ENCODE measurements at places on chromosomes 7 and 10.

DNA sequence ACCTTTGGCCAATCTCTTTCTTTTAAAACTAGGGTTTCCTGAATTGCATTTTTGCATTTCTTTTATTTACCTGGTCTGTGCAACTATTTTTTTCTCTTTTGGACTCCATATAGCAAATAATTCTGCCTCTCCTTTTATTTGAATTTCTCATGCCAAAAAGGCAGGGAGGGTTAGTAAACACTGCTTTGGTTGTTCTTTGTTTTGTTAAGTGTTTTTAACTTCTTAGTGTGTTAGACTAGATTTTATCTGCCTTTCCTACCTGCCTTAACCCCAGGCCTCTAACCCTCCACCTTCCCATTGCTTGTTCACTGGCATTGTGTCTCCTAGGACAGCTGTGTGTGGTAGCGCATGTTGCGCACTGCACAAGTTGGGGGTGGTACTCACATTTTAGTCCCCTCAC, 18.1 kb downstream of the ZMIZ1 start:
- DNase-seq, result no peak

- DNase-seq, result no peak
These were observed 918.6 kb downstream of the KCNMA1 start for GRCh38 chr10:76719006-76719405.

DNA sequence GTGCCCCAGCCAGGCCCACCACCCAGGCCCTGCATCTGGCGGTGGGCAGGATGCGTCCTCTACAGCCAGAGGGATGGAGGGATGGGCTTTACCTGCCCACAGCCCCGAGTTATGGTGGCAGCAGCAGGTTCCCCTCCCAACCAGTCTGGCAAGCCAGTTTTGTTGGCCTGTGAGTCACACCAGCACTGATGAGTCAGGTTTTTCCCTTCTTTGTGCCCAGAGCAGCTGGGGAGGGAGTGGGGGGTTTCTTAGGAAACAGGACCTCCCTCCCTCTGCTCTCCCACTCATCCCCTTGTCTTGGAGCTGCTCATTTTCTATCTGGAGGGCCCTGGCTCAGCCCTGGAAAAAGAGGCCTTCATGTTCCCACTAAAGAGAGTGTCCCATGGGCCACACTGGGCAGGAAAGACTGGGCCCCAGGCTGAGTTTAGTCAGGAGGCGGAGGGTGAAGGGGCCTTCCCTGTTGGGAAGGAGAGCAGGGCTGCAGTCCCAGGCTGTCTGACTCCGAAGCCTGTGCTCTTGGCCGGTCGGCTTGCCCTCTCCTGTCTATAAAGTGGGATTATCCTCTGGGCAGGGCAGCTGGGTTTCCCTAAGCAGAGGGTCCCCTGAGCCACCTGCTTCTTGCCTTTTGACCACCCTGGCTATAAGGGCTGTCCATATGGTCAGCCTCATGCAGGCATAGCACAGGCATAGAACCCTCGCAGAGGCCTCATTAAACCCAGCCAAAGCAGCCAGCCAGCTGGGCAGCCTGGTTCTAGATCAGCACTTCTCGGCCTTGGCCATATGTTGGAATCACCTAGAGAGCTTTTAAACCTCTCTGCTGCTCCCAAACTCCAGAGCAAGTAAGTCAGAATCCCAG, 30.2 kb upstream of the ANKRD2 start:
- peak; percentile 89 for DNase-seq

- peak; percentile 75 for DNase-seq
These were observed 516.7 kb upstream of the CELF2 start for GRCh38 chr10:10500937-10501336.

DNA sequence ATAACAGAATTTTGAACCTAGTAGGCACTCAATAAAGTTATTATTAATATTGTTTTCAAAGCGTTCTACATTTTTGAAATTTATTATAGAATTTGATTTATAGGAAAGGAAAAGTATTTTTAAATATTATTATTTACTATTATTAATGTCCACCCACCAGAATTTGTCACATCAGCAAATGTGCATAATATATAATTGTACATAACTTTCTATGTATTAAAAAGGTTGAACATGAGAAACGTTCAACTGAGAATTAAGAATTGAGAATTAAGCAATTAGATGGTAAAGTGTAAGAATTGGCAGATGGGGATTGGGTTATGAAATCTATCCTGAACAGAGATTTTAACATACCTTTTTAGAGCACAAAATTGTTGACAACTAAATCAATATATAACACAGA, 129.8 kb downstream of the PTN start:
- no peak for DNase-seq

DNA sequence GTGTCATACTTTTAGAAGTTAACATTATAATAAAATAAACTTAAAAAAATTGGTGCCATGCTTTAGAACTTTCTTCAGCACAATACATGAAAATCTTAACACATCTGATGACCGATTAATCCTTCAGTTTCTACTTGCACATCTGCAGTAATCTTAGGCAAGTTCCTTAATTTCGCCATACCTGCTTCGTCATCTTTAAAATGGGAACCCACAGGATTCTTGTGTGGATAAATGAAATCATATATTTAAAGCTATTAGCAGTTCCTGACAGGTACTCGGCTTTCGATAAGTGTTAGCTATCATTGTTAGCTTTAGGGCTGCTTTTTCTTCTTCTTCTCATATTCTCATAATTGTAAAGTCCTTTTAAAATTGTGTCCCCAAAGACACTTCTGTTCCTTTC, 907 bp upstream of the VPS50 start:
- no peak for DNase-seq

GRCh38 chr10:70295926-70296325, 12.1 kb upstream of the NPFFR1 start:
- no peak for DNase-seq

DNA sequence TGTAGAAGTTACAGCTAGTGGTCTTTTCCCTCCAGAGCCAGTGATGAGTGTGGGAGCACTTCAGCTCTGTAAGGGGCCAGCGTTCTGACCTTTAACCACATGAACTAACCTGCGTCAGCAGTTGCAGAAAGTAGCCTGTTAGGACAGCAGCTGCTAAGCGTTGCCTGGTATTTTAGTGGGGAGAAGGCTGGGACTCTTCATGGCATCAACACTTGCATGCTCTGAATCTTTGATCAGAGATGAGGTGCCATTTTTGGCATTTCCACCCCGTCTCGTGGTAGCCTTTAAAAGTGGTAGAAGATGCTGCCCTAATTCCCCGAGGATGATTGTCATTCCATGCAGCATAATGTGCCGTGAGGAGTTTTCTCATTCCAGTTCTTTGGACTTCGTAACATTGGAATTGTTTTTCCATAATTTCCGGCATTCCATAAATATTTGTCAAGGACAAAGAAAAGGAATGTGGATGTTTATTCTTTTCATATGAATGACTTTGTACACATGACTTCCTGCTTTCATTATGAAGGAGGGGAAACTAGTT, 92.2 kb downstream of the AVL9 start:
- DNase-seq, result peak; percentile 99

DNA sequence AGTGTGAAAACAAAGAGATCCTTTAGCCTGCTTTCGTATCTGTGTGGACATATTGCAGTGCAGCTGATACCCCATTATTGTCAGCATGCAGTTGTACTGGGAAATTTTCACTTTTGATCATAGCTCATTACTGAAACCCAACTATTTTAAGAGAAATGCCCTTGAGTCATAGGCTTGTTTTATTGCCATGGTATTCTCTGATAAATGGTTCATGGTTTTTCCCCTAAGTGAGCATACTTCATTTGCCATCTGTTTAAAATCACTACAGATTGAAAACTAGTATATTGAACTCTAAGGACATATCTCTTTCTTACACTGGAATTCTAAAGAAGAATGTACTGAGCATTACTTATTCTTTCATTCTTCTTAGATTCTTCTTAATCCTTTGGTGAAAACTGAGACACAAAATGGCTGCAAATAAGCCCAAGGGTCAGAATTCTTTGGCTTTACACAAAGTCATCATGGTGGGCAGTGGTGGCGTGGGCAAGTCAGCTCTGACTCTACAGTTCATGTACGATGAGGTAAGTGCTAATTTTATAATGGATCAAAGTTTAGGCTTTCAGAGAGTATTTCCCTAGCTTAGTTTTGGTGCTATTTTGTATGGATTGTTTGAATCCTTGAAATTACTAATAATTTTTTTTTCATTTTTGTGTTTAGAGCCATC, 63.0 kb downstream of the RALA start:
- no peak for DNase-seq

DNA sequence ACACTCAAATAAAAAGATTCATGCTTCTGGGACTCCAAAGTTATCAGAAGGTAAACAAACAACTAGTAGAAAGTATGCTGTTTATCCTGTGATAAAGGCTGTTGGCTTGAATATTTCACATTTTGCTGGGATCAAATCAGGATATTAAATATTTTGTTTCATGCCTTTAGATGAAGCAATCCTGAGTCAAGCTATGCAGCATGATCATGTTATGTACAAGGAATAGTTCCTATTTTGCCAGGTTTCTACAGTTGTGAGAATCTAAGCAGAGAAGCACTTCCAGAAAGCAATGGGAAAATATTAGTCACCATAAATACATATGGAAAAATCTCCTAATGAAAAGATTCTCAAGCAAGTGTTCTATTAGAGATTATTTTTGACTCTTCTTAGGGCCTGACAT, 262.8 kb upstream of the PCDH15 start:
- DNase-seq, result peak; percentile 63

DNA sequence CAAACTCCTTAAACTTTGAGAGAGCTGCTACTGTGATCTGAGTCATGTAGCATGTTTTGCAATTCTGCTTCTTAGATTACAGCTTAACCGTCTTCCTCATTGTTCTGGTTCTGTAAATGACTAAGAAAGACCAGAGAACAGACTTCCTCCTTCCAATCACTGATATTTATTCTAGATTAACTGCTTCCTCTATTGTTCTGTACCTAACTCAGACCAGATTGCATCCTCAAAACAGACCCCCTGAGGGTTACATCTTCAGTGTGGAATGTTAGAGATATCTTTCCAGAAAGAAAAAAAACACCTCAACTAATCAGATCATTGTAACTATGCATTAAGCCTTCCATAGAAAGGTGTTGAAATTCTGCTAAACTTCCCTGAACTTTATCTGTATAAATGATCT, 5.7 kb upstream of the PIP start:
- peak; percentile 80 for DNase-seq

GRCh38 chr7:101556453-101556968, 72.6 kb downstream of the MYL10 start:
- no peak for DNase-seq

DNA sequence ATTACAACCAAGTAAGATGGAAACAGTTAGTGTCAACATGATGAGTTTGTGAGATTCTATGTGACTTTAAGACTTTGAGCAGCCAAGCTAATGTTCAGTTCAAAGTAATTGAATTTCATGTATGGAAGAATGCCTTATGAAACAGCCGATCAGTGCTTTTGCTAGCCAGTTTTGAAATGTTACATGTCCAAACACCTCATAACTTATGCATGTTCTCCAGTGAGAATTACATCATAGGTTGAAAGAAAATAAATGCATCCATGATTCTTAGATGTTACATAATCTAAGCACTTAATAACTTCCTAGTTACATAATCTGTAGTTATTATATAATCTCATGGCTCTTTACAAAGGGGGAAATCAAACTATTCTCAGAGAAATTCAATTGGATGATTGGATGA, 211.3 kb downstream of the BICC1 start:
- peak; percentile 48 for DNase-seq

DNA sequence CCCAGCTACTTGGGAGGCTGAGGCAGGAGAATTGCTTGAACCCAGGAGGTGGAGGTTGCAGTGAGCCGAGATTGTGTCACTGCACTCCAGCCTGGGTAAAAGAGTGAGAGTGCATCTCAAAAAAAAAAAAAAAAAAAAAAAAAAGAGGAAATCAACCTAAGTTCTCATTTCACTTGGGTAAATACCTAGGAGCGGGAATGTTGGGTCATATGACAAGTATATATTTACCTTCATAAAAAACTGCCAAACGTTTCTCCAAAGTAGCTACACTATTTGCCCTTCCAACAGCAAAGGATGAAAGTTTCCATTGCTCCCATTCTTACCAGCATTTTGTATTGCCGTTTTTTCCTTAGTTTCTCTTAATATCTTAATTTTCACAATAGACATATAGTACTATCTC, 9.8 kb downstream of the P4HA1 start:
- DNase-seq, result no peak

DNA sequence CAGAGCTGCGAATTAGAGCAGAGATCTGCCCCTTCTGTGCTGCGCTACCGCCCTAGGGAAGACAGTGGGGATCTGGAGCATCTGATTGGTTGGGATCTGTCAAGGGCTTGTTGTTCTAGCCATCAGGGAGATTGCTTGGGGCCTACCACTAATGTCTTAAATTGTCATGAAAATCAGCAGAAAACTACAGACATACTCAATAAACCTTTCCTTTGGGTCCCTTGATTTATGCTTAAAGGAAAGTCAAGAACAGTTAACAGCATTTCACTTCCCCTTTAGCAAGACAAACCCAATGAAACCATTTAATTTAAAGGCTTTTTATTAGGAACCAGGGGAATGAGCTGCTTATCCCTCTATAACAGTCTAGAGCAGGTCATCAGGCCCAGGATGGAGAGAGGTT, 10.0 kb downstream of the SLC25A28 start:
- DNase-seq, result no peak

- peak; percentile 81 for DNase-seq
These were observed 103.8 kb downstream of the ATE1 start for GRCh38 chr10:121823993-121824463.

DNA sequence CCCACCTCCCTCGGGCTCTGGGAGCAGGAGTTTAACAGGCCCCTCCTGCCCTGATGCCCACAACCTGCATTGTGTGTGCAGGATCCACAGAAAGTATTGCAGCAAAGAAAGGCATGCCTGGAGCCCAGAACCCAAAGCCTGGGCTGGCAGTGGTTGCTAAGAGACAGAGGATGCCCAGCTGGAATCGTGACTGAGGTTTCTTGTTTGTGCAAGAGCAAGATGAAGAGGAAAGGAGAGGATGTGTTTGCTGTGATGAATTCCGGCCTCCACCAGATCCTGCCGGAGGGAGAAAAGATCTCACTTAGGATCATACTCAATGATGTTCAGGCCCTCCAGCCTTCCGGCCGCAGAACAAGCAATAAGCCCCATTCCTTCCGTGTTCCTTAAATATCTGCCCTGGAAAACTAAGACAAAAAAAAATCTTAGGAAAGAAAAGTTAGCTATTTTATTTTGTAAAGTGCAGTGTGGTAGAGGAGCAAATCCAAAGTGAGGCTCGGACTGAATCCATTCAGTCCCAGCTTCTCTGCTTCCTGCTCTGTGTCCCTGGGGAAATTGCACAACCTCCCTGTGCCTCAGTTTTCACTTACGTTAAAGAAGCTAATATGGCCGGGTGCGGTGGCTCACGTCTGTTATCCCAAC, 57.1 kb downstream of the SLIT1 start:
- peak; percentile 3 for DNase-seq

- DNase-seq, result no peak
These were observed 566.9 kb downstream of the DNAJB6 start for GRCh38 chr7:157903710-157904109.
